Hypothalamus (tissue), 51 donors: ENCODE measurements at places on chromosomes 6 and 20.

DNA sequence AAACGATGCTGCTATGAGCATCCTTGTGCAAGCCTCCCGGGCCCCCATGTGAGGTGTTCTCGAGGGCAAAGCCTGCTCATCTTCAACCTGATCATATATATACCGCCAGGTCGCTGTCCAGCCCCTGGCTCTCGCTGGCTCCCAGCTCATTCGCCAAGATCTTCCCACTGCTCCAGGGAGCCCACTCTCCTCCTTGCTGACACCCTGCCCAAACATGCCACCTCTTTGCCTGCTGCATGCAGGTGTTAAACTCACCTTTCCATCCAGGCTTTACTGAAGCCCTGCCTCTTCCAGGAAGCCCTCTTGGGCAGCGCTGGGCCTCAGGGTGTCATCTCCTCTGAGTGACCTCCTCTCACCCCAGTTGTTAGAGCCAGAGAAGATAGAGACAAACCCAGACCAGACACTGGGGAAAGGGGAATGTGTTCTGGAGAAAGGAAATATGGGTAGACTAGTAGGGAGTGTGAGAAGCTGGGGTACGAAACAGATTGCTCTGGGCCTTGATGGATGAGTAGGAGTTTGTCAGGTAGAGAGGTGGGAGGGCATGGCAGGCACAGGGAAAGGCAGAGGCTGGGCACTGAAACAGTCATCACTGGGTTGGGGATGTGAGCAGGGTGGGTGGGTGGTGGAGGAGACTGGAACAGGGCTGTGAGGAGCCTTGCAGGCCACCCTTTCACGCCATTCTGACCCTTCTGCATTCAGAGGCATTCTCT is 1.2 kb upstream of the DLGAP4 start:
- DNase-seq, result no peak

DNA sequence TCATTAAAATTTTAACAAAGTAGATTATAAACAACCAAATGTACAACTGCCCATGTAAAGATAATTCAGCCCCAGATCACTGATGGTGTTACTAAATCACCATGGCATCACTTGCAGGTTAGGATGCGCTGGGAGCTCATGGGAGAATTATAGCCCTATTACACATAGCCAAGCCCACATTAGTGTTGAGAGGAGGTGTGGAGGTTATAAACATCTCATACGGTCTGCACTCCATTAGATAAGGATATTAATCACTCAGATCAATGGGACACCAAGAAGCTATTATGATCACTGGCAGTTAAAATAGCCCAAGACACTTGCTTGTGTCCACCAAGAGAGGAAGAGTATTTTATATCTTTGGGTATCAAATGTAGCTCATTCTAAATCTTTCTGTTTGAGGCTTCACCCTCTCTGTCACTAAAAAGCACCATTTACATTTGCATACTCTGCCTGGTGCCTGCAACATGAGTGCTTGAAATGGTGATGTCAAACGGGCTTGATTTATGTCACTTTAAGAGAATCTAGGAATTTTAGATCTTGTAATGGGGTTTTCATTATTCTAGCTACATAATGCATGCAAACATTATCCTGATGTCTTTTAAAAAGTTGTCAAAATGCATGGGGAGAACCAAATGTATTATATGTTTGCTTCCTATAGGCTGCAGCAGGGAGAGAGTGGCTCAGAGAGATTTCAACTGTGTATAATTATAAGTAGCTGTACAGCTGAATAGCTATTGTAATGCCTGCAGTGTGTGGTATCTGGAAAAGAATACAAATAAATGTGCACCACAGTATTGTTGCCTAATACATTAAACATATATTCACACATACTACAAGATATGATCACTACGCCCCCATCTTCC is 654.1 kb upstream of the MARCKS start:
- no peak for DNase-seq

DNA sequence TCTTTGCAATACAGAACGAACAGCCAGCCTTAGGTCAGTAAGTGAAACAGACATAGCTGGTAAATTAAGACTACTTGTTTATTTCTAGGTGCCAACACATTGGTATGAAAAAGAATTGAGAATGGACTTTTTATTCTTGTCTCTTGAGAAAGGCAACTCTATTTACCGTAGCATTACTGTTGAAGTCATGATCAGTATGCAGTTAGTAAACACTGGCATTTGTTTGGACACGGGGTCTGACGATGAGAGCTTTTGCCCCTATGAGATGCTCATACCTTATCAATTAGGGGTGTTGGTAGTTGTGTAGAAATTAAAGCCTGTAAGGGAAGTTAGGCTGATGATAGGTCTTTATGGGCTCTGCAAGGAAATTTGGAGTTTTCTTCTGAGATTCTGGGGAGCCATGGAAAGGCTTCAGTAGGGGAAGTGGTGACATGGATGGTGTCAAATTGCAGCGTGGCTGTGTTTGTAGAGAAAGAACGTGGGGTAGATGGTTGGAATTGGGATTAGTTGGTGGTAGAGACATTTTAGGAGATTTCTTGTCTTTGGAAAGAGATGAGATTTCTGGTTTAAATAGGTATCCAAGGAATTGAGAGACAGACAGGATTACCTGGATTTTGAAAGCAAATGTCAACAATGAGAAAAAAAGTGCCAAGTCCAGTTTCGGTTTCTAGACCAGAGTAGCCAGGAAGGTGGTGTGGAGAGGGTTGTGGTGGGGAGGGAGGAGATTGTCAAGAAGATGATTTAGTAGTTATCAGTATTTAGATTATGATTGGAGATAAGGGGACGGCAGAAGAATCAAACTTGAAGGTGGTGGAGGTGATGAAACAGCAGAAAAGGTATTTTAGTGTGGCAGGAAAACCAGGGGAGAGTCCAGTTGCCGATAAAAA is 116.6 kb downstream of the JARID2 start:
- DNase-seq, result no peak

- no peak for DNase-seq
These were observed 24.7 kb upstream of the CD2AP start for GRCh38 chr6:47452899-47453298.

- no peak for DNase-seq
These were observed 18.3 kb upstream of the AMD1 start for GRCh38 chr6:110856296-110856695.

GRCh38 chr6:132663661-132664060 is 4.7 kb upstream of the TAAR1 start:
- no peak for DNase-seq

GRCh38 chr20:63682384-63683139 is 13.9 kb upstream of the TNFRSF6B start:
- no peak for DNase-seq

DNA sequence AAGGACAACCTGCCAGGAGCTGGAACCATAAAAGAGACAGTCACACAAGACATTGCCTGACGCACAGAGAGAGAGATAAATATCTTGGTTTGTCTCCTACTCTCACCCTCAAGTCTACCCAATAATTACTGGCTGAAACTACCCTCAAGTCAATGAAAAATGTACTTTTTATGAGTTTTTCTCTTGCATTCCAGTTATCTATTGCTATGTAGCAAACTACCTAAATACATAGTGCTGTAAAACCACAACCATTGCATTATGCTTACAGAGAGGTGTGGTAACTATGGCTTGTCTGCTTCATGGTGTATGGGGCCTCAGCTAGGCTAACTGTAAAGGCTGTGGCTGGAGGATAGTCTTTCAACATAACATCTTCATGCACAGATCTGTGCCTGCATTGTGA is 247.8 kb downstream of the HAO1 start:
- DNase-seq, result no peak

DNA sequence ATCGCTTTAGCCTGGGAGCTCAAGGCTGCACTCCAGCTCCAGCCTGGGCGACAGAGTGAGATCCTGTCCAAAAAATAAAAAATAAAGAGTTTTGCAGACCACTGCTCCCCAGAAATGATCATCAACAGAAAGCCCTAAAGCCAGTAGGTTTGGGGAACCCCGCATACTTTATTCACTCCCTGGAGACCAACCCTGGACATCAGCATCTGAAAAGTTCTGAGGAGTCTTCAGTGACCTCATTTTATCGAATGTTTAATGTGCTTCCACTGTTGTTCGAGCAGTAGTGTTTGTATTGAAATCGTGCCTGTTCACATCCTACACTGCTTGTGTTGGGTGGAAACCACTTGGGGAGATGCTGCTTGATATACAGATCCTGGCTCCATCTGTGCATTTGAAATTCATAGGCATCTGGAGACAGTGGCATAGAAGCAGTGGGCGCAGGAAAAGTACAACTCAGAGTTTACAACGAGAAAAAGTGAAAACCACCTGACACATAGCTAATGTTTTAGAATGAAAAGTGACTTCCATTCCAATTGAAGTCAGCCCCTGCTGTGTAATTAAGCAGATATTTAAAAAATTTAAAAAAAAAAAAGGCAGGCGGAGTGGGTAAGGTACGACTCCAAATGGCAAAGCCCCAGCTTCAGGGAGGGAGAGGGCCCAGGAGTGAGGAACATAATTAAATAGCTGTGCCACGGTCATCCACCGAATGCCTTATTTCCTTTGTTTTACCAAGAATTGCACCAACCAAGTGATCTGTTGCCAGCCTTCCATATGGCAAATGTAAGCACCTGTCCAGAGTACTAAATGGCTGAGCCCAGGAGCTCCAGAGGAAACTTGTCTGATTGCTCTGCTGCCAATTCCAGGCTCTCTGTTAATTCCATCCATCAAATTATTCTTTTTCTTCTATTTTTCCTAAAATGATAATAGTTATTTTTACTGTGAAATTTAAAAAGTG is 100.4 kb upstream of the NAA20 start:
- DNase-seq, result no peak

GRCh38 chr6:154938221-154938580 is 56.9 kb upstream of the TIAM2 start:
- DNase-seq, result no peak

GRCh38 chr6:143125864-143126573 is 65.3 kb downstream of the AIG1 start:
- no peak for DNase-seq

DNA sequence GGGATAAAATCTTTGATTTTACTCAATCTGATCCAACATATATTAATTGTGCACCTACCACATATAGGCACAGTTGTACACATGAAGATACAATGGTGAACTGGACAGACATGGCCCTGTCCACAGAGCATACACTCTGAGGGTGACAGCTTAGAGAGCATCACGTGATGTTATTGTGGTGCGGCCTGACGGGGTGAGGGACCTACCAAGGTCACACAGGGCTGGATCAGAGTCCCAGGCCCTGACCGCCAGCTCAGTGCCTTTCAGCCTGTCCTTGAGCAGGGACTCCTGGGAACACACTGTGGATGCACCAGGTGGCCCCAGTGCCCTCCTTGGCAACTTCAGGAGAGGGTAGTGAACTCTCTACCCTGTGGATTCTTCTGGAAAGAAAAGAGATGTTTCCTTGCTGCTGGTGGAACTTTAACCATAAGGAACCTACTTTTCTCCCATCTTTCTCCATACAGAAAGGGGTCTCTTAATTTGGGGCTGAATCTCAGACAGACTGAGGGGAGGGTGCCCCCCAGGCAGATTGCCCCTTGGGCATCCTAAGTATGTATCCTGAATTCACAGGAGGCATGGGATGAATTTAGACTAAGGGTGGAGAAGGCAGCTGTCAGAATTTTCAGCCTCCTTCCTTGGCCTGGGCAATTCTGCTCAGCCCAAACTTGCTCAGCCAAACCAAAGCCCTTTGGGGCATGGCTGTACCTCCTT is 26.5 kb downstream of the PCK1 start:
- no peak for DNase-seq

GRCh38 chr20:59925899-59926298 is 7.5 kb downstream of the SYCP2 start:
- DNase-seq, result no peak

GRCh38 chr6:136522636-136523035 is 27.6 kb downstream of the MAP7 start:
- DNase-seq, result no peak

DNA sequence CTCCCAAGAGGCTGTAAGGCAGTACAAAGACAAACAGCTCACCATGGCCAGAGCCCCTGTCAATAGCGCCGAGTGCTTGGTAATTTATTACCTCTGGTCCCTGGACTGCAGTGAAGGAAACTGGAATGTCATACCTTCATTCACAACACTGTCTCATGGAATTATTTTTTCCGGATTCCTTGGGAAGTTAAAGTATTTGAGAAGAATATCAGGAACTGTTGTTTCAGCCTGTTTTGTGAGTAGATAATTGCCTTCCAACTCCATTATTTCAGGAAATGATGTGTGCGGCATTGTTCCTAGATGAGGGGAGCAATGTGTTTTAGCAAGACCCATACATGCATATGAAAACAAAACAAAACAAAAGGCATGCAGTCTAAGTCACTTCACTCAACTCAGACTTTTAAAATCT is 64.0 kb downstream of the BLOC1S5 start:
- no peak for DNase-seq

DNA sequence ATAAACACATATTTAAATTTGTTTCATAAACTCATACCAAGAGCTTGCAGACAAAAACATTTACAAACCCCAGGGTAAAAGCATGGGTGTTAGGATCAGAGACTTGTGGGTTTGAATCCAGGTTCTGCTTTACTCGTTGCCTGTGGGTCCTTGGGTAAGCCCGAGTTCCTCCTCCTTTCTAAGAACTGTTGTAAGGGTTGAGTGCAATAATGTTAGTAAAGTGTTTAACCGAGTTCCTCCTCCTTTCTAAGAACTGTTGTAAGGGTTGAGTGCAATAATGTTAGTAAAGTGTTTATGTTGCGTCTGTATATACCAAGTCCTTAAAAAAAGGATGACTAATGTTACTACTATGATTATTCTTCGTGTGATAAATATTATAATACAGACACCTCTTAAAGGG is 18.7 kb downstream of the CCDC170 start:
- DNase-seq, result no peak

DNA sequence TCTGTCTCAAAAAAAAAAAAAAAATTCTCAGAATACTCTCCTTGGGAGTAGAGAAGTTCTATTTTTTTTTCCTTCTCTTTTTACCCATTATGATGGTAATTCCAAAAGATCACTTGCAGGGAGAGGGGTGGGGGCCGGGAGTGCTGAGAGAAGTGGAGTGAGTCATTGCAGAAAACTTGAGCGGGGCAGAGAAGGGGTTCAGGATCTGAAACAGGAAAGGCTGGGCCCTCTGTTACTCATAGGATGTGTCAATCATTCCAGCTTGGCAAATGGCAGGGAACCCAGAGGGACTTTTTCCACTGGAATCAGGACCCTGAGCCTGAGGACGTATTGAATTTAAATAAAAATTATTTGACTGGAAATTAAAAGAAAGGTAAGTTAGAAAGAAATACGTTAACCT is 111.4 kb upstream of the ARMC2 start:
- no peak for DNase-seq

- no peak for DNase-seq
These were observed 247.9 kb upstream of the BMP2 start for GRCh38 chr20:6519556-6519955.

- DNase-seq, result no peak
These were observed 231.0 kb upstream of the EYS start for GRCh38 chr6:65938000-65938399.

- DNase-seq, result no peak
These were observed 15.1 kb upstream of the ZNF217 start for GRCh38 chr20:53608456-53609452.

- DNase-seq, result no peak
These were observed 435.6 kb upstream of the RUNX2 start for GRCh38 chr6:44892579-44892978.

DNA sequence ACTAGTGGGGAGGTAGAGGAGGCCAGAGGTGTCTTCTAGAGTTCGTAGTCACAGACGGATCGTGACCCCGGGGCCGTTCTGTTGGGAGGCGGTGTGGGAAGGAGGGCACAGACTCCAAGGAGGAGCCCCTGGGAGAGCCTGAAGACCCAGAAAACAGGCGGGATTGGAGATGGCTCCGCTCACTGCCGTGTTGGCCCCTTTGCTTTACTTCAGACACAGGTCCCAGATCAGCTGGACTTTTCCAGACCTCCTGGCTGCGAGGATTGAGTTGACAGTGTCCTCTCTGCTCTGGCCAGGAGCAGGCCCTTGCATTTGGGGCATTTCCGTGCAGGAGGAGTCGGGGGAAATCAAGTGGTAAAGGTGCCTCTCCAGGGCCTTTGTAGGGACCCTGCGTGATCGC is 112.9 kb downstream of the ARMC2 start:
- DNase-seq, result no peak
